ENCODE measurements at places on chromosomes 1 and 21. TPM values are rescaled to one million over a fixed set of nuclear protein-coding genes. Genes with fewer than 3 reads are reported as not detected.

The FAM72B gene
- total RNA-seq: 23.1 TPM

The KCNE2 gene
- total RNA-seq: not detected

The S100A10 gene
- 68.5 TPM for total RNA-seq

The FDPS gene
- total RNA-seq: 219 TPM

The TAS1R1 gene
- not detected for total RNA-seq

The CD84 gene
- total RNA-seq: not detected

The GSTM4 gene
- 34.9 TPM for total RNA-seq

The NUDC gene
- 134 TPM for total RNA-seq

The RGS4 gene
- total RNA-seq: 68.6 TPM

The SPATA46 gene
- not detected for total RNA-seq

The AK5 gene
- 18.1 TPM for total RNA-seq

The MYBPH gene
- not detected for total RNA-seq

The SYF2 gene
- 58.2 TPM for total RNA-seq

The HRNR gene
- not detected for total RNA-seq

The NUF2 gene
- total RNA-seq: 92.9 TPM

The CELA2A gene
- total RNA-seq: not detected

The DMBX1 gene
- 0.80 TPM for total RNA-seq

The GFI1 gene
- total RNA-seq: 0.06 TPM

The ATP1A2 gene
- not detected for total RNA-seq

The HORMAD1 gene
- not detected for total RNA-seq

The KCND3 gene
- total RNA-seq: not detected

The HCRTR1 gene
- total RNA-seq: not detected

Data from Daoy (cell line).